ENCODE measurements at places on chromosomes 5 and 9.

DNA sequence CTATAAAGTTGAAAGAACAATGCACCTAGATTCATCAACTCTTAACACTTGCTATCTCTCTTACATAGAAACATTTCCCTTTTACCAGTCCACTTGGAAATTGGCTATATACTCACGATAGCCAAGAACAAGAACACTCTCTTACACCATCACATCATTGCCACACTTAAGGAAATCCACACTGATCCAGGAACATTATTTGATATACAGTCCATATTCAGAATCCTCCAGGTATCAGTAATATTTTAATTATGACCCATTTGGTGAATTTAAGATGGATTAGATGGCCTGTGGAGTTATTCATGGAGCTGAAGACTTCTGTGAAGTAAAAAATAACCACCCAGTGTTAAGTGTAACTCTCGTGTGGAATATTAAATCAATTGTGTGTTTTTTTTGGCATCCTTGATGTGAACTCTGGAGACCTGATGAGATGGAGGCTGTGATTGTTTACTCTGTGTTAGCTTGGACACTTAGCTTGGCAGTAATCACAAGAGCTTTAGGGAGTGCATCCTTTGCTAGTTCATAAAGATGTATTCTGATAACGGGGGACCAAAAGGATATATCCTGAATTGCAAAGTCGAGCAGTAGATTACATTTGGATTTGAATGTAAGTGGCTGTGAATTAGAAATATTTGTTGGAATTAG lies 52.0 kb upstream of the ABL1 start:
- DNase-seq, result peak; percentile 28

- DNase-seq, result peak; percentile 96
Measured at GRCh38 chr9:116549061-116549664, 137.9 kb upstream of the TRIM32 start.

- peak; percentile 89 for DNase-seq
Measured at GRCh38 chr5:93164690-93165089, 416.3 kb downstream of the NR2F1-AS1 start.

DNA sequence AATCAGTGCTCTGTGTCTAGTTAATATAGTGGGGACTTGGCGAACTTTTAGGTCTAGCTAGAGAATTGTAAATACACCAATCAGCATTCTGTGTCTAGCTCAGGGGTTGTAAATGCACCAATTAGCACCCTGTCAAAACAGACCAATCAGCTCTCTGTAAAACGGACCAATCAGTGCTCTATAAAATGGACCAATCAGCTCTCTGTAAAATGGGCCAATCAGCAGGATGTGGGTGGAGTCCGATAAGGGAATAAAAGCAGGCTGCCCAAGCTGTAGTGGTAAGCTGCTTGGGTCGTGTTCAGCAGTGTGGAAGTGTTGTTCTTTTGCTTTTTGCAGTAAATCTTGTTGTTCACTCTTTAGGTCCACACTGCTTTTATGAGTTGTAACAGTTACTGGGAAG lies 3.6 kb upstream of the OTULINL start:
- DNase-seq, result no peak

DNA sequence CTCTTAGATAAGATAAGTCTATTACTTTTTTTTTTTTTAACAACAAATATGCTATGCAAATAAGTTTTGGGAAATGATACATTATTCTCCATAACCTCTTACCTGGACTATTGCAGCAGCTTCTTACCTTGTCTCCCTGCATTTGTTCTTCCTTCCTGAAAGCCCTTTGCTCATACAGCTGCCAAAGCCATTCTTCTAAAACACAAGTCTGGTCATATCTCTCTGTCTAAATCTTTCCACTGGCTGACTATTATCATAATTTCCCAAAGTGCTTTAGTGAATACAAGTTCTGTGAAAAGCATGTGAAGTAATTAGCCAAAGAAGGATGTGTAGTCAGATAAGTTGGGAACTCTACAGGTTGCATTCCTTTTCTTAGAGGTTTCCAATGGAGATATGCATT lies 115.4 kb upstream of the CNTLN start:
- DNase-seq, result no peak

GRCh38 chr5:95701074-95701473 lies 18.3 kb upstream of the SPATA9 start:
- no peak for DNase-seq

GRCh38 chr5:68378204-68378820 lies 162.8 kb downstream of the PIK3R1 start:
- DNase-seq, result no peak

DNA sequence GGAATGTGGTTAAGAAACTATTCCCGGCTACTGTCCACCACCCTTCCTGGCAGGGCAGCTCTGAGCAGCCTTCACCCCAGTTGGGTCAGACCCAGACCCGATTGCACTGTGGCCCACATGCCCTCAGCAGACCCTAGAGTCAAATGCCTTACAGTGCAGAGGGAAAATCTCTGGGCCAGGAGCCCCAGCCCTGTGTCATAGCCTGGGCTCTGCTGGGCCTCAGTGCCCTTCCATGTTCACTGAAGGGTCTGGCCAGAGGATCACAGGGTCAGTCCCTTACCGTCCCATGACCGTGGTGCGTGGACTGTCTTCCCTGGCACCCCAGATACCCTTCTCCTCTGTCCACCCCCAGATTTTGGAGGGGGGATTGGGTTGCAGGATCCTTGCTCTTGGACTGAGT lies 73.5 kb upstream of the COL5A1 start:
- no peak for DNase-seq

DNA sequence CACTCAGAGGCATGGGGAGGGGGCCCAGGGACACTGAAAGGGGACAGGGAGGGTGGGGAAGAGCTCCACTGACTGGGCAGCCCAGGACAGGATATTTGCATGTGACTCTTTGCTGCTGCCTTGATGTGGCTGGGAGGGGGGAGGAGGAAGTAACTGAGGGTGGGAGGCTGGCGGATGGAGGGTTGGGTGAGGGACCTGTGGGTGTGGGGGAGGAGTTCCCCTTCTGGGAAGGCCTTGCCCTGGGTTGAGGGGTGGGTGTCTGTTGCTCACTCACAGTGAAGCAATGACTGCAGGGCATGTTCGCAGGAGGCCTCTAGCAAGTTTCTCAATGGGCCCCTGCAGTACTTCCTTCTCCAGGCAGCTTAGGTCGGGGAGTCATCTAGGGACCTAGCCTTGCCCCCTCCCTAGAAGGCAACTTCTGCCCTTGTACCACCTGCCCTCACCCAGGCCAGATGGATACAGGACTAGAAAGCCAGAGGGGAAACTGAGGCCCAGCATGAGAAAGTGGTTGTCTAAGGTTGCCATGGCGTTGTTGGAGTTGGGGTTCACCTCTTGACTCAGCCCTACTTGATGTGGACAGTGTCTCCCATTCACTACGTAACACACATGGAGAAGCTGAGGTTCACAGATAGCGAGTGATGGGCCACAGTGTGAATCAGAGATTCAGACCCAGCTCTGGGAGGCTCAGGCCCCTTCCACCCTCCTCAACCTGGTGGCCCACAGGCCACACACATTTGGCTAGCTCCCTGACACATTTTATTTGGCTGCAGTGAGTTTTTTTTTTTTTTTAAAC lies 3.0 kb downstream of the GRK6 start:
- DNase-seq, result no peak

GRCh38 chr9:75616841-75617566 lies 273.5 kb upstream of the PCSK5 start:
- no peak for DNase-seq

- no peak for DNase-seq
Measured at GRCh38 chr9:92055624-92056023, 59.6 kb downstream of the SPTLC1 start.
